ENCODE measurements at places on chromosomes 6 and 20.

DNA sequence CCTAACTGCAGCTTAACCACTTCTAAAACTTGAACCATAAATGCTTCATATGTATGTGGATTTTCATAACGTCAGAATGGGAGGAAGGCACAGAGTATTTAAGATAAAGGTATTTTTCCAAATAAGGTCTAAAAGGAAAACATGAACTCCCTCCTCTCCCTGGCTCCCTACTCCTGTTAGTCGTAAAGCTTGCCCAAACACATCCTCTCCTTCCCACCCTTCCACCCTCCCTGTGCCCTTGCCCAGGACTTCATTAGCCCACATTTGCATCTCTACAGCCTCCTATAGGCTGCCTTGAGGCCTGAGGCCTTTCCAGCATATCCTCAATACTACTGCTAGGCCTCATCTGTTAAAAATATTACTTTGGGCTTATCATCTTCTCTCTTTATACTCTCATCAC lies 17.1 kb upstream of the SMIM13 start:
- DNase-seq: no peak

DNA sequence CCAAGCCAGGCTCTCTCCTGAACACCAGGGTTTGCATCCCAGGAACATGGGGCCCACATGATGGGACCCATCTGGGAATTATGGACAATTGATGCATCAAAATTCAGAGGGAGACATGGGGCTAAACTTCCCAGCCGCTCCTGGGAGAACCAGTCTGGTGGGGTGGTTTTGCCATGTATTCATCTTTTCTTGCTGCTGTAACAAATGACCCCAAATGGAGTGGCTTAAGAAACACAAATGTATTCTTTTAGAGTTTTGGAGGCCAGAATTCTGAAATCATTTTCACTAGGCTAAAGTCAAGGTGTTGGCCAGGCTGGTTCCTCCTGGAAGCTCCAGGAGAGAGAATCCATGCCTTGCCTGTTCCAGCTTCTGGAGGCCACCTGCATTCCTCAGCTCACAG lies 6.5 kb downstream of the SLC13A3 start:
- no peak for DNase-seq

DNA sequence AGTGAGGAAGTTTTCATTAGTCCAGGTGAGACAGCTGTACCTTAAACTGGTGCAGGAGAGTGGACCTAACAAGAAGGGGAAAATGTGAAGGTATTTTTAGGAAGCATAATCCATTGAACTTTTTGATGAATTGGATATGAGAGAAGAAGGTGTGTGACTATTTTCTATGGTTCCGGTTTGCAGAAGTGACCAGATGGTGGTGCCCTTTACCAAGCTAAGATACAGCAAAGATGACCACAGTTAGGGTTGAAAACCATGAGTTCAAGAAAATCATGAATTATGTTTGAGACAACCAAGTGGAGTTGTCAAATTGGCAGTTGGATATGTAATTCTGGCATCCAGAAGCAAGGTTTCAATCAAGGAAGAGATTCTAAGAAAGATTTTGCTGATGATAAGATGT lies 61.9 kb upstream of the NRSN1 start:
- no peak for DNase-seq

- no peak for DNase-seq
Observed at GRCh38 chr6:10553871-10554270, 32.7 kb downstream of the GCNT2 start.

DNA sequence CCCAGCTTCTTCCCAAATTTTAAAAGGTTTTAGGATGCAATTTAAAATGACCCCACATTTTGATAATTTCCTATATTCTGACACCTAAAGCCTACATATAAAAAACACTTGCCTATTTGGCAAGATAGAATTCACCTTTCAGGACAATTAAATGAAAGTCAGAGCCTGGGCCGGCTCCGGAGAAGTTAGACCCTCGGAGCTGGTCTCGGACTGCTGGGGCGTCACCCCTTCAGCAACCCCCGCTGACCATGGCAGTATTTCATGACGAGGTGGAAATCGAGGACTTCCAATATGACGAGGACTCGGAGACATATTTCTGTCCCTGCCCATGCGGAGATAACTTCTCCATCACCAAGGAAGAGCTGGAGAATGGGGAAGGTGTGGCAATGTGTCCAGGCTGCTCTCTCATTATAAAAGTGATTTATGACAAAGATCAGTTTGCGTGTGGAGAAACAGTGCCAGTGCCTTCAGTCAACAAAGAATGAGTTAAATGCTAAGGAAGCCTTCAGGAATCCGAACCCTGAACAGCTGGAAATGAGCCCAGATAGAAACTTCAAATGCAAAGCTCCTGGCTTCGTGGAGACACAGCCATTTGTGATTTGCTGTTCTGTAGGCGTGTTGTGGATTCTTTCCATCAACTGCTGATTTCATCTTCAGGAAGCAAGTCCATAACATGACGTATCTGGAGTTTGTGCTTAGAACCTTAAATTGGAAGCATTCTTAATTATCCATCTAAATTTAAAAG lies 16.0 kb downstream of the TCFL5 start:
- DNase-seq: peak; percentile 30

DNA sequence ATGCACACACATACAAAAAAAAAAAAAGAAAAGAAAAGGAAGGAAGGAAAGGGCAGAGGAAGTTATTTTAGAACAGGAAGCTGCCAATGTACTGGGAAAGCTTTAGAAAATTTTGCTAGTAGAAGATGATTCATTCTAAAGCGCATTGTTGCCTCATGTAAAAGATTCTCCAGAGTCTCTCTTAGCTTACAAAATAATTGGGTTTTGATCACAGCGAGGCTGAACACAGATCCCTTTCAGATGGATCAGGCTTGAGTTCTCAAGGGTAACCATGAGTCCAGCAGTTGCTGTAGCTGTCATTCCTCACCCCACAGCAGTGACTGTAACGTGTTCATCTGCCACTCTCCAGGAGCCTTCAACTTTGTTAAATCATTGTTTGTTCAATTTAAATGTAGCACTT lies 81.9 kb downstream of the PHACTR2 start:
- DNase-seq: no peak

GRCh38 chr20:59141818-59142581 lies 21.6 kb upstream of the ZNF831 start:
- DNase-seq: no peak

DNA sequence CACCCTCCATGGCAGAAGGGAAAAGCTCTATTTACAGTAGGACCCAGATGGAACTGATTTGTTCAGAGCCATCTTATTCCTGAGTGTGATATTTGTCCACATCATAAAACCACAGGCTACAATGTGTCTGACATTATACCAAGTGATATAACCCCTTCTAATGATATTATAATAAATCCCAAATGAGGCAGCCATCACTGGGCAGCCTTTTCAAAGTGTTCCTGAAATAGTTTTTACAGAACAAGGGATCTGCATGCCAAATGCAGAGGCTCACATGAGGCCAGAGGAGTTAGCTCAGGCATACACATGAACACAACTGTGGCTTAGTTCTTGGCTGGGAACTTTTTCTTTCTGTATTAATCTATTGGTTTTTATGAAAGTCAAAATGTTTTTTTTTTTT lies 207.7 kb downstream of the MAFB start:
- DNase-seq: no peak

DNA sequence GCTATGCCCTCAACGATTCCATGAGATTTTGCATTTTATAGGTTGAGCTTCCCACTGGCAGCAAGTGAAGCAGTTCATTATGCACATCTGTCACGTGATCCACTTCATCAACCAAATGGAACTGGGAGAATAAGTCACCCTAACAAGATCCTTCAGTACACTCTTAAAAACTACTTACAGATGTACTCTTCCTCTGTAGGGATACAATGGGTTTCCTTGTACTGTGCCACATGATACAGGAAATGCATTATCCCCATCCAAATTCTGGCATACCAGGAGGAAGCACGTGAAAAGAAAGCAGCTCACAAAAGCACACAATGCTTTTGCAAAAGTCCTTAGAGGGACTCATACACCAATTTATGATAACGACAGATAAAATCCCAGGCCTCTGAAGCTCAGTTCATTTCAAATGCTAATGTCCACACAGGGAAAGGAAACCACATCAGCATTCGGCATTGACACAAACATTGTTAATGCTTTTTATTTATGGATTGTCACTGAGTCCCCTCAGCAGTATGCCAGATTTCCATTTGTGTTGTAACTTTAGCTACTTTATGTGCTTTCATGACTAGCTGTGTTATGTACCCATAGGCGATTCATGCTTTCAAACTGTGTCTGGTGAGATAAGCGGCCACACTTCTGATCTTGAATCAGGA lies 58.1 kb upstream of the REV3L start:
- no peak for DNase-seq

DNA sequence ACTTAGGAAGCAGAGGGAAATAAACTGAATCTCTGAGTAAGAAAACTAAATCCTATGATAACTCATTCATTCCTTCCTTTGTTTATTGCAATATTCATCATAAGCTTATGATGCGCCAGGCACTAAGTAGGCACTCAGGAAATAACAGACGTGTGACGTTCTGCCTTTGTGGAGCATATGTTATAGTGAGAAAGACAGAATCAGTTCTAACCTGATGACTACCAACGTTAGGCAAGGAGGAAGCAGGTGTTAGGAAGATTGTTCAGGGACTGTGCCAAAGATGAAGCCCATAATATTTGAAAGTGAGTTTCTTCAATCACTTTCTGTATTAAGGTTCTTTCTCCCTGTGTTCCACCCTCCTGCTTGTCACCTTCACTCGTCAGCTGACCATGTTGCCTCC lies 3.6 kb downstream of the HLA-DQA2 start:
- no peak for DNase-seq

GRCh38 chr6:161361529-161361928 lies 87.7 kb upstream of the AGPAT4 start:
- DNase-seq: no peak

DNA sequence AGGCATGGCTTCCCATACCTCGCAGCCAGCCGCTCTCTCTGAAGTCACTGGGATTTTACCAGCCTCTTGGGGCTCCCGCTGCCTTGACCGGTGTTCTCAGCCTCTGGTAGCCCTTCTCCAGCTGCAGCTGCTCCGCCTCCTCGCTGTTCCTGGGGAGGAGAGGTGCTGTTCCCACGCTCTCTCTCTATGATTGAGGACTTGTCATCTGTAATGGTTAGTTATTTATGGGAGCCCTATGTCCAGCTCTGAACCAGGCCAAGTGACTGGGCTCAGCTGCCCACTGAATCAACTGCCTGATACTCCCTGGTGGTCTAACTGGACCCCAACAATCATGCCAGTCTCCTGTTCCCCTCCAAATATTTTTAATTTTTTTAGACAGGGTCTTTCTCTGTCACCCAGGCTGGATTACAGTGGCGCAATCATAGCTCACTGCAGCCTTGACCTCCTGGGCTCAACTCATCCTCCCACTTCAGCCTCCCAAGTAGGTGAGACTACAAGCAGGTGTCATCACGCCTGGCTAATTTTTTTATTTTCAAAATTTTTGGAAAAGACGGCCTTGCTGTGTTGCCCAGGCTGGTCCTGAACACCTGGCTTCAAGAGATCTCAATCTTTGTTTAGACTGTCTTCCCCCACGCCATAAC lies 4.8 kb upstream of the SLC4A11 start:
- DNase-seq: no peak

DNA sequence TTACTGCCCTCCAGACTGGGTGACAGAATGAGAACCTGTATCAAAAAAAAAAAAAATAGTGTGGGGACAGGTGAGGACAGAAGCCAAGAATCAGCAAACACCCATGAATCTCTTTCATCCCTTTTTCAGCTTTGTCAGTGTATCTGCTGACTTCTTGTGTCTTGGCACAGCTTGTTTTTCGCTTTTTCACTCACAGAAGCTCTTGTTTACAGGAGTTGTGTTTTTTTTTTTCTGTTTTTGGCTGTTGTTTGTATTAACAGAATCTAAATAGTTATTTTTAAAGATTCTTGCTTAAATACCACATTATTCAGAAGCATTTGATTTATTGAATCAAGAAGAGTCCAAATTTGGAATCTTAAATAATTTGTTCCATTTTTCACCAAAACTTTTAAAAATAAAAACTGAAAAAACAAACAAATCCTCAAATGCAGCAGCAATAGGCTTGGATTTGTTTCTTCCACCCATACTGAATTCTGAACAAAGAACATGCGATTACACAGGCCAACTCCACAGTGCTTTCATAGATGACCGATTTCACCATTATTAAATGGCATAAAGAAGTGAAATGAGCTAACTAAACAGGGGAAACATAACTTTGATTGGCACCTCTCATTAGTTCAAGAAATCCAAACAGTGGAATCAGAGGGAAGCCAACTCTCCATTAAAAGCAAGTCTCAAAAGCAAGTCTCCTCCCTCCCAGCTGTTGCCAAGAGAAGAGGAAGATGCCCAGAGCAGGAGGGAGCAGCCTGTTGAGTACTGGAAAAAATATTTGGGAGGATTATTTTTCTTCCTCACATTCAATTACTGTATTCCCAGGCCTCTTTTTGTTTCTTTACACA lies 27.2 kb upstream of the GPR63 start:
- DNase-seq: no peak

GRCh38 chr6:3358413-3359100 lies 98.3 kb downstream of the SLC22A23 start:
- no peak for DNase-seq

GRCh38 chr20:34301587-34302311 lies 1.4 kb downstream of the AHCY start:
- DNase-seq: no peak

DNA sequence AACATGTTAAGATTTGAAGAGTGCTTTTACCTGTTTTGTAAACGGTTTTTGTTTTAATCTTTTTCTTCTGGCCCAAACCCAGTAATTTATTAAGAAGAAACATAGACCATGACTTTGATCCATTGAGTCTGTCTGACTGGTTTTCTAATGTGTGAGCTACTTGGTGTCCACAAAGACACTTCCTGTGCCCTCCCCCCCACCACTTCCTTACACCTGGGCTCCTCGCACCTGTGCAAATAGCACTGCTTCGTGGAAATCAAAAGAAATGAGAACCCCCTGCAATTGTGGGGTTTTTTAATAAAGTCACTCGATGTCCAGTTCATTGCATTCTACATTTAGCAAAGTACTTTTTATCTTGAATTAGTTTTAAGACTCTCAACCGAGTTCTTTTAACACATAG lies 65.5 kb downstream of the SMOC2 start:
- DNase-seq: peak; percentile 14

GRCh38 chr20:56817780-56818675 lies 188.9 kb downstream of the TFAP2C start:
- no peak for DNase-seq

DNA sequence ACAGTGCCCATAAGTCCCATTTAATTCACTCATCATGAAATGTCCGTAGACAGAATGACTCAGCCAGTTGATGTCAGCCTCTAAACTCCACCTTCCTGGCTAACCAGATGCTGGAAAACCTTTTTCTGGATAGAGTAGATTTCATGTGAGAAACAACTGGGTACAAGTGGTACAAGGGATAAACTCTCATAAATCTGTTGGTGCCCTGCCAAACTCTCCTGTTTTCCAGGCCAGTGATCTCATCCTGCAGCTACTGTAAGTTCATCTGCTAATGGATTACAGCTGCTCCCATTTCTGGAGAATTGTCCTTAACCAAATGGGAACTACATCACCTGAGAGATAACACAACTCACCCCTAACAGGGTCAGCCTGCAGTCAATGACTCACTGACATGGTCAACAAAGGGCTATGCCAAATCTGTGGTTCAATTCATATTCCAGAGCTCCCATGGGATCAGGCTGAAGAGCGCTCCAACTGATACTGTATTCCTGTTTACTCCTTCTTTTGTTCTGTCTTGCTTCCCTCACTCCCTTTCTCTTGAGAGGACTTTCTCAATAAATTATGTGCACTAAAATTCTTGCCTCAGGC lies 210.1 kb upstream of the HDDC2 start:
- no peak for DNase-seq

GRCh38 chr6:70150521-70150920 lies 152.4 kb downstream of the COL9A1 start:
- no peak for DNase-seq

GRCh38 chr6:126118058-126118755 lies 131.9 kb downstream of the TRMT11 start:
- no peak for DNase-seq

All from LNCaP clone FGC (cell line).